ENCODE measurements at places on chromosomes 3 and 15. TPM values are rescaled to one million over a fixed set of nuclear protein-coding genes. Genes with fewer than 3 reads are reported as not detected.

The GOLGA6A gene
- not detected for total RNA-seq

The EAF2 gene
- 4.1 TPM for total RNA-seq

The ADGRG7 gene
- not detected for total RNA-seq

The RHOV gene
- not detected for total RNA-seq

The DLL4 gene
- total RNA-seq, result 11.1 TPM

The FETUB gene
- not detected for total RNA-seq

The METTL6 gene
- total RNA-seq, result 11.3 TPM

The LRTM1 gene
- not detected for total RNA-seq

The FBXO40 gene
- total RNA-seq, result 245 TPM

The ANKUB1 gene
- not detected for total RNA-seq

The CSPG5 gene
- 0.22 TPM for total RNA-seq

The TMCO5A gene
- not detected for total RNA-seq

The INKA1 gene
- 2.3 TPM for total RNA-seq

The LRRC31 gene
- total RNA-seq, result not detected

Measured in left ventricle myocardium inferior (tissue), 1 donor.